ENCODE measurements at places on chromosomes 6 and 20. TPM values are rescaled to one million over a fixed set of nuclear protein-coding genes. Genes with fewer than 3 reads are reported as not detected.

KCNQ2 gene
- not detected for total RNA-seq

NOTCH4 gene
- total RNA-seq: 0.68 TPM

LY86 gene
- not detected for total RNA-seq

RRAGD gene
- not detected for total RNA-seq

CNR1 gene
- not detected for total RNA-seq

TREML1 gene
- not detected for total RNA-seq

UNC93A gene
- total RNA-seq: not detected

MMP24 gene
- 0.90 TPM for total RNA-seq

PLCB1 gene
- total RNA-seq: 18.1 TPM

HS3ST5 gene
- not detected for total RNA-seq

GRCh38 chr6:146183831-146184230 is 155.0 kb downstream of the GRM1 start:
- no peak overlapping the region for H3K4me3 ChIP-seq
- no peaks in the 10 kb centered on the region for H3K4me1 ChIP-seq
- H3K27ac ChIP-seq: no peak overlapping the region
- no peak for DNase-seq

DNA sequence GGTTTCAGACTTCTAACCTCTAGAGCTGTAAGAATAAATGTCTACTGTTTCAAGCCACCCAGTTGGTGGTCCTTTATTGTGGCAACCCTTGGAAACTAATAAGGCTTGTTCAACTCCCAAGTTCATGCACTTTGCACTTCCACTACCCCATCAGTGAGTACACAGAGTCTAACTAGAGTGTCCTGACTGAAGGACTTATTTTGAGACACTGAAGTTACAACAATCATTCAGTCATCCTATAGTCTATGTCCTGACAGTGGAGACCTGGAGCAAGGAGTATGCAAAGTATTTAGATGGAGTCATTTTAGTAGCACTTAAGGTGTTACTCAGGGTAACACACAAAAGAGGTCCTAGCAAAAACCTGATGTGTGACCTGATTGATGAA is 62.6 kb downstream of the VGLL2 start:
- no peaks in the 10 kb centered on the region for H3K36me3 ChIP-seq
- H3K4me1 ChIP-seq: no peaks in the 10 kb centered on the region
- H3K27ac ChIP-seq: no peak overlapping the region
- H3K4me3 ChIP-seq: no peak overlapping the region
- H3K27me3 ChIP-seq: no peaks in the 10 kb centered on the region
- no peak for DNase-seq

DNA sequence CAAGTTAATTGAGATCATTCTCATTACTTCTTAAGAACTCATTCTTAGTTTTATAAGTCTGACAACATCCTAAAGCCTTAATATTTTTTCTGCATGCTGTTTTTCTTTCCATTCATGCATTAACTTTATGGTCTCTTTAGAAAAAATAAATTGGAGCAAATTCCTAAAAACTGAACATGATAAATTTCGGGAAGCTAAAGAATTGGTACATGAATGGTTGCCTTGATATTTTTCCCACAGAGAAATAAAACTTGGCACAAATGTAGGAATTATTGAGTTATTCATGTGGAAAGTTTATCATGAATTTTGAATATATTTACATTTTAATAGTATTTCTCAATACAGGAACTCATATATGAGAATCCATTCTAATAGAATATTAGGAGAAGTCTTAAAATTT is 115.9 kb downstream of the BMP5 start:
- no peaks in the 10 kb centered on the region for H3K27me3 ChIP-seq
- no peaks in the 10 kb centered on the region for H3K36me3 ChIP-seq
- H3K4me3 ChIP-seq: no peak overlapping the region
- no peak for DNase-seq
- H3K27ac ChIP-seq: no peak overlapping the region
- H3K4me1 ChIP-seq: peaks cover 9% of the 10 kb centered on the region

GRCh38 chr6:167238694-167239467 is 52.2 kb upstream of the UNC93A start:
- no peak overlapping the region for H3K4me3 ChIP-seq
- no peak for DNase-seq
- H3K27me3 ChIP-seq: no peaks in the 10 kb centered on the region
- no peak overlapping the region for H3K27ac ChIP-seq

DNA sequence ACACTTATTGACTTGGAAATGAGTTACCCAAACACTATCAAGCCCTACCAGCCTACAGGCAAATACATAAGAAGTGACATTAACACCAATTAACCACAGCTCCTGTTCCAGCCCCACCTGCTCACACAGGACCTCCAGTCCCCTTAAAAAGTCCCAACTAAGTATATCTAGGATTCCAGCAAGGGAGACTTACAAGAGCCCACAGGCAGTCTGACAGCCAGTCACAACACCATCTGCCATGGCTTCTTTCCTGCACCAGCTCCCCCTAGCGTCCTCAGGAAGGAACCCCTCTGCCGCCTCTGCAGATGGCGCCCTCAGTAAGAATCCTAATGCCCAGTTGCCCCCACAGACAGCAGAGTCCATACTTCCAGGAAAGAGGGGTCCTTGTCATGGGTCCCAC is 122.1 kb downstream of the HIVEP2 start:
- peaks cover 5% of the 10 kb centered on the region for H3K36me3 ChIP-seq
- DNase-seq: no peak
- H3K4me1 ChIP-seq: peaks cover 50% of the 10 kb centered on the region

DNA sequence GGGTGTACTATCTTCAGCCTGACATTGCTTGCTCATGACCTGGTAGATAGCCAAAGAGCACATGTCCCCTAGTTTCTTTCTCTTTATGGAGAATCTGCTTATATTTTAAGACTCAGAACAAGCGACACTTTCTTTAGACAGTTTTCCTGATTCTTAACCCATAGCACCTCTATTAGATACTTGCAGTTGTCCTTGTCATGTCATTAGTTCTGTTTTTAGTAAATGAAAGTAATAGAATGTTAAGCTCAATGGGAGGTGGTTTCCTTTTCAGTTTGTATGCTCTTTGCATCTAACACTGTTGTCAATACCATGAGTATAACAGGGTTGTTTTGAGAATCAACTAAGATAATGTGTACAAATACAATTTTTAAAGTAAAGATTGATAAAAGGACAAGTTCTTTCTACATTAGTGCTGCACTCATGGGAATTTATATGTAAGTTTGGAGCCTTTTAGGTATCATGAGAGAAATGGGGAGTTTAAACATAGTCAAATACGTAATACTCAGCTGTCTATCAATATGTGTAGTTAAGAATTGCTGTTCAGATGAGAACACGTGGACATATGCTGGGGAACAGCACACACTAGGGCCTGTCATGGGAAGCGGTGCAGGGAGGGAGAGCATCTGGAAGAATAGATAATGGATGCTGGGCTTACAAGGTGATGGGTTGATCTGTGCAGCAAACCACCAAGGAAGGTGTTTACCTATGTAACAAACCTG is 124.3 kb downstream of the GRM1 start:
- H3K4me1 ChIP-seq: no peaks in the 10 kb centered on the region
- no peaks in the 10 kb centered on the region for H3K36me3 ChIP-seq
- H3K4me3 ChIP-seq: no peak overlapping the region

Measured in HFFc6 (cell line).